CD4-positive, alpha-beta T cell (primary cell): ENCODE measurements at places on chromosomes 1 and 21.

DNA sequence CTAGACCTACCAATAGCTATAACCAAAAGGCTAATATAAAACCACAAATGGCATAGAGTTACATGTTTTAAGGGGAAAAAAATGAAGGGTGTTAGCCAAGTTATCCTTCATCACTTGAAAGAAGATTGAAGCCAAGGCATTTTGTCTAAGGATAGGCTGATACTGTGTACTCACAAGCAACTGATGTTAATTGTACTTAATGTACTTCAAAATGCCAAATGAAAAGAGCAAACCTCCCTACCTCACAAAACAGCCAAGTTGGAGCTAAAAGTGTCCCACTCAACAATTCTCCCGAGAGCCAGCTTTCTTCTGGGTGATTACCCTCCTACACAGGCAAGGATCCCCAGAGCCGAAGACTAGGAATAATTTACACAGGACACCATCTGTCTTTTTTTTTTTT lies 4.4 kb upstream of the IGSF3 start:
- DNase-seq = no peak

- DNase-seq = no peak
Observed at GRCh38 chr1:30857062-30857461, 51.5 kb downstream of the SDC3 start.

DNA sequence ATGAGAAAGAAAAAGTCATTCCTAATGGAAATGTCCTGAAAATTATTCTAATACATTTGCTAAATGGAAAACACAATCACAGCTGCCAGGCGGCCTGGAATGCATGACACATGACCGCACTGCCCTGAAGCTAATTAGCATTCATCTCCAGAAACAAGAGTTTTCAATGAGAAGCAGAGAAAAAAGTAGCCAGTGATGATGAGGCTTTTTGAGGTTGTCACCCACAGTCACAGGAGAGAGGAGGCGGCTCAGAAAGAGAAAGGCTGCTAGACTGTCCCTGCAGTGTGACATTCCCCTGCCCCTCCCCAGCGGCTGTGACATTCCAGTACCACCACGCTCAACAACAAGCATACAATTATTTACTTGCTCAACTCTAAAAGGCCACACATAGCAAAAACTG lies 122.9 kb upstream of the KRTAP19-8 start:
- no peak for DNase-seq

DNA sequence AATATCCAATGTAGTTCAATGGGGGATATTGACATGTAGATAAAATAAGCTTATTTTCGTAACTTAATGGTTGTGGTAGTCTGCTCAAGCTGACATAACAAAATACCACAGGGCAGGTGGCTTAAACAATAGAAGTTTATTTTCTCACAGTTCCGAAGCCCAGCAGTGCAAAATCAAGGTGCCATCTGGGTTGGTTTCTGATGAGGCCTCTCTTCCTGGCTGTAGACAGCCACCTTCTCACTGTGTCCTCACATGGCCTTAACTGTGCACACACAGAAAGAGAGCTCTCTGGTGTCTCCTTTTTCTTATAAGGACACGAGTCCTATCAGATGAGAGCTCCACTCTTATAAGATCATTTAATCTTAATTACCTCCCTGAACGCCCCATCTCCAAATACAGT lies 64.8 kb upstream of the IPO9 start:
- no peak for DNase-seq
